ENCODE measurements at places on chromosomes 5 and 9.

DNA sequence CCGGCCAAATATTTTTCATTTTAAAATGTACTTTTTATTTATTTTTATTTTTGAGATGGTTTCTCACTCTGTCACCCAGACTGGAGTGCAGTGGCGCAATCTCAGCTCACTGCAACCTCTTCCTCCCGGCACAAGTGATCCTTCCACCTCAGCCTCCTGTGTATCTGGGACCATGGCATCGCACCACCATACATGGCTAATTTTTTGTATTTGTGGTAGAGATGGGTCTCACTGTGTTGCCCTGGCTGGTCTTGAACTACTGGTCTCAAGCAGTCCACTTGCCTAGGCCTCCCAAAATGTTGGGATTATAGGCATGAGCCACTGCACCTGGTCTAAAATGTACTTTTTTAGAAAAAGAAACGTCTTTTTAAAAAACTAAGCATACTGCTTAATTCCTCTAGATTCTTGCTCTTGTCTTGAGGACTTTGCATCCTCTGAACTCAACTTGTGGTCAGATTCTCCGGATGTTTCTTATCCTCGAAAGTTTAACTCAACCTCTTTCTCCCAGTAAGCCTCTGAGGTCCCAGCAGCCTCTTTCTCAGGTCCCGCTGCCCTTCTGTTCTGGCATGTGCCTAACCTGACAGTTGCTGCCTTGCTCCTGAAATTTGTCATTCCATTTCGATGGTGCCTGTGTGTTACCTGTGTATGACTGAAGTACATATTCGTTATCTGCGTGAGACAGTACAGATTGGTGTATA lies 63.0 kb downstream of the TRIO start:
- no peak for DNase-seq

GRCh38 chr9:104073770-104074133 lies 20.4 kb upstream of the SMC2 start:
- DNase-seq: peak; percentile 45

GRCh38 chr5:28415791-28416443 lies 1377.5 kb upstream of the CDH9 start:
- no peak for DNase-seq

GRCh38 chr5:56178823-56179222 lies 54.3 kb downstream of the ANKRD55 start:
- no peak for DNase-seq

GRCh38 chr5:15489571-15490235 lies 10.3 kb upstream of the FBXL7 start:
- no peak for DNase-seq

GRCh38 chr5:122162100-122162638 lies 32.8 kb downstream of the ZNF474 start:
- DNase-seq: no peak

DNA sequence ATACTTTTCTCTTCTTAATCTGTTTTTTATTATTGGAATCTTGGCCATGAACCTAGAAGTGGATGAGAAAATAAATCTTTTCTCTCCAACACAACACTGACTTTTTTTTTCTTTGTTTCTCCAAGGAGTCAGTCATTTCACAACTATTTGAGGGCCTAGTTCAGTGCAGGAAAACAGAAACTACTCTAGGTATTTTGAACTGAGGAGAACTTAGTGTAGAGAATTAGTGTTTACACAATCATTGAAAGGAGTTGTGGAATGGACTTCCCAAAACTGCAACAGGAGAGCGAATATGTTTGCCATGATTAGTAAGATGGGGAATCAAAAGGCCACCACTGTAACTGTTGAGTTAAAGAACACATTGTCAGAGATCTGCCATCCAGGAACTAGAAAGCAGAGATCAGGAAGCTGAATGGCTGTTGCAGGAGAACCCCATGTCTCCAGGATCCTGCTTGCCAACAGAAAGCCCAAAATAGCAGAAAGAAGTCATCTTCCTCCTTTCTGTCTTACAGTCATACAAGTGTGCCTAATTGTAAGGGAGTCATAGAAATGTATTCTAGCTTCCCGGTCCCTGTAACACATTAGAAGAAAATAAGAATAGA lies 20.3 kb upstream of the PCDH1 start:
- no peak for DNase-seq

Measured in body of pancreas (tissue), 4 donors.